SK-N-SH (cell line): ENCODE measurements at places on chromosomes 6 and 20. TPM values are rescaled to one million over a fixed set of nuclear protein-coding genes. Genes with fewer than 3 reads are reported as not detected.

GRCh38 chr20:58361481-58362205, 27.4 kb upstream of the VAPB start:
- DNase-seq: no peak

DNA sequence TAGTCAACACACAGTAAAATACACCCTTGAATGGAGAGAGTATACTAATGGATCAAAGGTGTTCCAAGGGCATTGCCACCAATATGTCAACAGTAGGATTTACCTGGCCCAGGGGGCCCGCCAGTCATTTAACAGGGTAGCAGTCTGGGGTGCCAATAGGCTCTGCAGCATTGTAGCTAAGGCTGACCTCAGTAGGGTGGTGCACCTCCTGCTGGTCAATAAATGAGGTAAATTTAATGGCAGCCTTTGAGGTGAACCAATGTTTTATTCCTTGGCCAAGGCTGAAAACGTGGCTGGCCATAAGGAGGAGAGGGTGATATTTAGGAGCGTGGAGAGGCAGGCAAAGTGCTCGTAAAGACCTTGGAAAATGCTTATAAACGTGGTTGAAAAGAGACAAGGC, 147.2 kb downstream of the RPS12 start:
- no peak for DNase-seq

DNA sequence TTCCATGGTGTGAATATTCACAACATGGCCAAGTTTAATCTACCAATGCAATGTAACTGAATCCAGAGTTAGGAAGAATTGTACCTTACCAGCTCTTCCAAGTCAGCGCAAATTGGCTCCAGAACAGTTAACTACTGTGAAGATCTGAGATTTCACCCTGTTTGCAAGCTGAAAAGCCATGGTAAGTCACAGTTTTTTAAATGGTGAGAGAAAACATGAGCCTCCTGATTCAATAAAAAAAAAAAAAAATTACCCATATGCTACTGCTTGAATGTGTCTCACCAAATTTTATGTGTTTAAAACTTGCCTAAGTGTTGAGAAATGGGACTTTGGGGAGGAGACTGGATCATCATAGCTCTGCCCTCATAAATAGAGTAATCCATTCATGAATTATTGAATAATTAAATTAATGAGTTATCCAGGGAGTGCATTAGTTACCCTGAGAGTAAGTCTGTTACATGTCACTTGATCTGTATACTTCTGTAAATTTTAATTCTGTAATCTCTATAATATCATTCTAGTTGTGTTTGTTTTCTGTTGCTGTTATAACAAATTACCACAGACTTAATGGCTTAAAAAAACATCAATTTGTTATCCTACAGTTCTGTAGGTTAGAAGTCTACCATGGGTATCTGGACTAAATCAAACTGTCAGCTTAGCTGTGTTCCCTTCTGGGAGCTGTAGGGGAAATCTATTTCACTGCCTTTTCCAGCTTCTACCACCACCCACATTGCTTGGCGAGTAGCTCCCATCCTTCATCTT, 1355.9 kb downstream of the GRIK2 start:
- peak; percentile 51 for DNase-seq

GRCh38 chr20:45282700-45283550, 23.7 kb upstream of the RBPJL start:
- DNase-seq: no peak

DNA sequence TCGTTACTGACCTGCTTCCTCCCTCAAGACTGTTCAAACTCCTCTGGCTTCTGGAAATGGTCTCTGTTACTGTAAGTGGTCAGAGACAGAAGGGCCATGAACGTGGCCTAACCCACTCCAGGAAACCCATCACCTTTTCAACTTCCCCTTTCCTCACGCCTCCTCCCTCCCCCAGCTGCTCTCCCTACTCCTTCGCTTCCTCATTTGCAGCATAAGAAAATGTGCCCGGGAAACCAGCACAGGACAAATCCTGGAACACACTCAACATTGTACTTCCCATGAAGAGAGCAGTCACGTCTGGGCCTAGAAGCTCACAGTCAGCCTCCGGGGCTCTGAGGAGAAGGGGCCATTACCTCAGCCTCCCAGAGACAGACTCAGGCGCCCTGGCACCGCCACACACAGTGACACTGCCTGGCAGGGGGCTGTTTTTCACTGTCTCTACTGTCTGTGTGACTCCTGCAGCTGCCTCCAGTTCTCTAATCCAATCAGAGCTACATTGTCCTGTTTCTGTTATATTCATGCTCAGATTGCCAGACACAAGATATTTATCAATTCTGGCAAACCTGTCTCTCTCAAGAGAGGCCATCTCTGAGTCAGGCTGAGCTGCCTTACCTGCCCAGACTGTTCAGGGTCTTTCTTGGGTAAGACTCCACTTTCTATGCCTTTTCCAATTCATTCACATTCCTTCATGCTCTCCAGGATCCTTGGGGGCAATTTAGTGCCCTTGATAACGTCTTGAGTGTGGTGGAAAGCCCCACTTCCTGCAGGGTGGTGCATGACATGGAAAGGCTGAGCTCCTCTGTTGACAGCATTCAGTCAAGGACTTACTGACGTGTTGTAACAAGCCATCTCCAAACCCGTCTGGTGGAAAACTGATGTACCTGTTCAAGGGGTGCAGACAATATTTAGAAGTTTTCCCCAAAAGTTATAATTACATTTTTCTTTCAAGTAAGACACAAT, 242.2 kb downstream of the HIVEP2 start:
- DNase-seq: peak; percentile 83

- no peak for DNase-seq
Measured at GRCh38 chr6:124924333-124924759, 37.9 kb upstream of the RNF217 start.

DNA sequence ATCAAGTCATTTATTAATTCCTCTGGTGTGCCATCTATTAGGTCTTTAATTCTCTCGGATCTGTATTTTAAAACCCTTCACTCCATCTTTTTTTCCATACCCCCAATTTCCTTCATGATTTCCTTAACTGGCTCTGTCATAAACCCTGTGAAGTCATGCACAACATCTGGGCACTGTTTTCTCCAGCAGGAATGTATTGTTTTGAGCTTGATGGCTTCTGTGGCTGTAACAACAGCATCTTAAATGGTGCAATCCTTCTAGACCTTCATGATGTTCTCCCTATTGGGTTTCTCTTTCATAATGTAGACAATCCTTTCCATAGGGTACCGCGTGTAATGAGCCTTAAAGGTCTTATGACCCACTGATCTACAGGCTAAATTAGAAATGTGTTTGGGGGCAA, 29.0 kb downstream of the CDK19 start:
- no peak for DNase-seq

DNA sequence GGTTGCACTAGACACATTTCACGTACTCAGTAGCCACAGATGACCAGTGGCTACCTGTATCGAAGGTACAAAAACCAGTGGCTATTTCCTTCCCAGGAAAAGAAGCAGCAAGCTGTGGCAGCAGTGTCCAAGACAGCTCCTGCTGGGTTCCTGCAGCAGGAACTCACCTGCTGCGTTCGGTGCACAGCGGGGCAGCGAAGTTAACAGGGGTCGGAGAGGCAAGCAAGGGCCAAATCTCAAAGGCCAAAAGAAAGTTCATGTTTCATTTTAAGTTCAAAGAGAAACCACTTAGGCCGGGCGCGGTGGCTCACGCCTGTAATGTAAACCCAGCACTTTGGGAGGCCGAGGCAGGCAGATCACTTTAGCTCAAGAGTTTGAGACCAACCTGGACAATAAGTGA, 26.9 kb downstream of the ASIP start:
- DNase-seq: no peak

DNA sequence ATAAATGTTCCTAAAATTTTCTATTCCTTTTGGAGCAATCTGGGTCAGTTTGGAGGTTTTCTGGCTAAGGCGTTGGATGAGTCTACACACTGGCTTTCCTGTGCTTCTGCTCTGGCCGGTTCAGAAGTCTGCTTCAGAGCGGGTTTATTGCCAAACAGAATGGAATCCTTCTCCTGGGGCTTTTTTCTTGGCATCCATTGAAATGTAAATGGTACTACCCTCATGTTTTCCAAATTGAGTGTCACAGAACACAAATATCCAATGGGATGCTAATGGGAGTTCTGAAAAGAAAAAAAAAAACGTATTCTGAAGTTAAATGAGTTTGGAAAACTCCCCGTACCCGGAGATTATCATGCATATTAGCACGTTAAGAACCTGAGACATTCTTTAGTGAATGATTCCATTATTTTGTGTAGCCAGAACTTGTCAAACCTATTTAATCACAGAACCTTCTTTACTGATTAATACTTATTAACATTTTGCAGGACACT, 930.3 kb downstream of the QKI start:
- DNase-seq: no peak

- no peak for DNase-seq
Measured at GRCh38 chr20:33163856-33164762, 3.9 kb upstream of the BPIFA2 start.

DNA sequence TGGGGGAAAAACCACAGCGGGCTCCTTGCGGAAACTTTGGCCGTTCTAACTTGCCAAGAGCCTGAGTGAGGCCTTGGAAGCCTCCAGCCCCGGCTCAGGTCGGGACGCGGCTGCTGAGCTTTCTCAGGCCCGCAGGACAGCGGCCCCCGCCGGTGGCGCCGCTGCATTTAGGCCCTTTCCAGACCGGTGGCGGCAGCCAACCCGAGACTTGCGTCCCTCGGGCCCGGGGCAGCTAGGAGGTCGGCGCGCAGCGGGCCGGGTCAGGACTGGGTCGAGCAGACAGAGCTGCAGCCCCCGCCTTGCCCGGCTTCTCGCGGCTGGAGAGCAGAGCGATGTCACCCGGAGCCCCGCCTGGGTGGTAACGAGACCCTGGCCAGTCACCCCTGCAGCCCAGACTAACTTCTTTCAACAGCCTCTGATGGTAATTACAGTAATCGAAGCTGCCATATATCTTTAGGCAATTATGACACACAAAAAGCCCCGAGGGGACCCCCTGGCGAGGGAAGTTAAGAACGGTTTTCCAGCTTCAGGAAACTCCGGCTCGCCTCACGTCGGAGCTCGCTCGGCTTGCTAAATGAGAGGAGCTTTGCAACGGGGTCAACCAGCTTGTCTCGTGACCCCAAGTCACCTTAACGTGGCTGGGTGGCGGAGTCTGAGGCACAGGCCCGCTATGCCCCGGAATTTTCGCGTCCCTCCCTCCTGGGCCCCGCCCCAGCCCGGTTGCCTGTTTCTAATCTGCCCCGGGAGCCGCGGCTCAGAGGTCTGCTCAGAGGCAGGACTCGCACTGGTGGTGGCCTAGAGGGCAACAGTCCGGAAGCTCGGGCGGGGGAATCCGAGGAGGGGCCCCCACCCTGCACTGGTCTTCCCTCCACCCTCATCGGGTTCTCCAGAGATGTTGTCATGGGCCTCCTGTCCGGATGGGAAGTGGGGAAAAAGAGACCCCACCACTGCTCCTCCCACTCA, 3.0 kb downstream of the NR2E1 start:
- peak; percentile 74 for DNase-seq

DNA sequence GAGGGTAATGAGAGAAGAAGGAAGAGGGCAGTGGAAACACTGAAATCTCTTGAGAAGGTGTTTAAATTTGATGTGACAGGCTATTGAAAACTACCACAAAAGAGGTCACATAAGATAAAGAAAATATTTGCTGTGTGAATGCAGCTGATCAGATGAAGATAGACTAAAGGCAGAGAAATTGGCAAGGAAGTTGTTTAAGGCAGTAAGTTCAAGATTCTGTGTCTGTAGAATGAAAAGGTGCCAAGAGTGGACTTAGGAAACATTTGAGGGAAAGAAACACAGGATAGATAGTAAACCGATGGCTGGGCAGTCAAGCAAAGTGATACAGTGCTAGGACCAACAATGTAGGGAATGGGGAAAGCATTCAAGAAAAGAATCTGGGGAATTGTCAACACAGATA, 332.3 kb upstream of the MARCKS start:
- no peak for DNase-seq

DNA sequence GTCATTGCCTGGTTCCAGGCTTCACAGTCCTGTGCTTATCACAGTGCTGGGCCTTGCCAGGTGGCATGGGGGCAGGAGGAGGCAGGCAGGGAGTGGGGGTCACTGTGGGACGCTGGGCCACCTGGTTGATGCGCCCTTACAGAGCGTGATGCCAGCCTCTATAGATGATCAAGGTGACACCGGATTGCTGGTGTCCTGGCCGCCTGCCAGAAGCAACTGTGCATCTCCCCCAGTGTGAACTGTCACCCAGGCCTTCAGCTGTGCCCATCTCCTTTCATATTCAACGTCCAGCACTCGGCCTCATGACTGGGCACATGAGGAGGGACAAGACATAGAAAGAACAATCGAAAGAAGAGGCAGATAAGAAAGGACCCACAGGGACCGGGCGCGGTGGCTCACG, 318.9 kb downstream of the TAF4 start:
- DNase-seq: no peak

DNA sequence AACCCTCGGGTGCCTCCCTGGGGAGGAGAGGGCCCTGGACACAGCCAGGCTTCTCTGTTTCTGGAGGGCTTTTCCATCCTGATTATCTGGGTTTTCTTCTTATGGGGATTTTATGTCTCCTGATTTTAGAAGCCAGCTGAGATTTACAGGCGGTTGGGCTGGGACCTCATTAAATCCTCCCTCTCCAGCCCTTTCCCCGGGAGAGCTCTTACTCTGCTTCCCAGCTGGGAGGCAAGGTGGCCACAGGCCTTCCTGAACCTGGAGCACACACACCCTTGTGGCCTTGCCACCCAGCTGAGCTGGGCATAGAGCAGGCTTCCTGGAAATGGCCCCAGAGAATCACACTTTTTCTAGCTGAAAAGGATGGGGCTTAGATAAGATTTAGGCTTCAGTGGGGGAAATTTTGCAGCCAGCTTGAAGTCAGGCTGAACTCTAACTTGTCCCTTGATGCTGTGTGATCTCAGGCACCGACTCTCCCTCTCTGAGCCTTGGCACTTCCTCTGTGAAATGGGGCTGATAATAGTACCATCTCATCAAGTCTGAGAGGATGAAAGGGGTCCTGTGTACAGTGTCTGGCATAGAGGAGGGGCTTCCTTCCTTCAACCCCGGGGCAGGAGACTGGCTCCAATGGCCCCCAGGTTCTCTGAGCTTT, 16.6 kb downstream of the VSTM2L start:
- no peak for DNase-seq

GRCh38 chr20:25067102-25067987, 9.4 kb upstream of the ACSS1 start:
- DNase-seq: no peak

The QRSL1 gene
- 5.7 and 7.6 TPM in 2 replicates for polyA plus RNA-seq

The TNNC2 gene
- 0.57 and 1.1 TPM in 2 replicates for polyA plus RNA-seq

The PKHD1 gene
- polyA plus RNA-seq: under 0.01 TPM in 1 of 2 replicates, not detected in the other

The RAE1 gene
- 57.5 and 82.4 TPM in 2 replicates for polyA plus RNA-seq

The HCK gene
- polyA plus RNA-seq: not detected in 2 replicates

The KCNK16 gene
- polyA plus RNA-seq: not detected in 2 replicates
